HCT116 (cell line): ENCODE measurements at places on chromosomes 1 and 21.

GRCh38 chr1:231393668-231394067 lies 28.4 kb downstream of the EGLN1 start:
- DNase-seq: no peak

DNA sequence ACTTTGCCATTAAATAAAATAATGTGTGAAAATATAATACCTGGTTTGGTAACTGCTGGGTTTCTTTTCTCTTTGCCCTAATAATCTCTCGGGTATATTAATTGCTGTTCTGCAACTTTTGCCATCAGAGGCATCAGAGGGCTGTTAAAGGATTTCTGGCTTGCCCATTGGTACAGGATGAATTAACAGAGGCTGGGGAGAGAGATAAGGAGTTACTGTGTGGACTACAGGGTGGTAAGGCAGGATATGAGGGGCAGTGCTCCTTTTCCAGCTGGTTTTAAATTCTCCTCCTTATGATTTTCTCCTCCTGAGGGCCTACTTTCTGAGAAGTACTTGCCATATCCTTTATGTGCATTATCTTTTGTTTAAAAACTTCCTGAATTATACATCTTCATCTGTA lies 48.3 kb downstream of the FGGY start:
- no peak for DNase-seq

GRCh38 chr1:64942675-64943074 lies 23.7 kb downstream of the JAK1 start:
- DNase-seq: no peak

DNA sequence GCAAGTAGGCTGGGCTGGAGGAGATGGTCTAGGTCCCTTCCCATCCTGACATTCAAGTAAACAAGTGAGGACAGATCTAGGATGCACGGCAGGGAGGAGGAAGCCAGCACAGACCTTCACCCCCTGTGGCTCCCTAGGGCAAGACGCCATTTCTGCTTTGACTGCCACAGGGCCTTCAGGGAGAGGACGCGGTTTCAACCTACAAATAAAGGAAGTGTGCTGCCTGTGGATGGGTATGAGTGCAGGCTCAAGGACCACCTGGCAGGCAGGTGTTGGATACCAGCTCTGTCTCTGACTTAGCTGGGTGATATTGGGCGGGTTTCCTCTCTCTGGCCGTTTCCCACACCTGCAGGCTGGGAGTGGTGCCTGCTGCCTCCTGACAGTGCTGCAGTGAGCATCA lies 16.2 kb downstream of the SLC2A1 start:
- DNase-seq: no peak

GRCh38 chr1:32063261-32063681 lies 9.5 kb upstream of the TMEM39B start:
- DNase-seq: peak; percentile 32

- DNase-seq: no peak
Observed at GRCh38 chr1:156546267-156546666, 26.1 kb downstream of the IQGAP3 start.
